ENCODE measurements at places on chromosomes 5 and 9. TPM values are rescaled to one million over a fixed set of nuclear protein-coding genes. Genes with fewer than 3 reads are reported as not detected.
A peak's percentile ranks its signal among the peaks of the same experiment; 100 is the strongest.

Gene GRM6
- not detected for total RNA-seq

DNA sequence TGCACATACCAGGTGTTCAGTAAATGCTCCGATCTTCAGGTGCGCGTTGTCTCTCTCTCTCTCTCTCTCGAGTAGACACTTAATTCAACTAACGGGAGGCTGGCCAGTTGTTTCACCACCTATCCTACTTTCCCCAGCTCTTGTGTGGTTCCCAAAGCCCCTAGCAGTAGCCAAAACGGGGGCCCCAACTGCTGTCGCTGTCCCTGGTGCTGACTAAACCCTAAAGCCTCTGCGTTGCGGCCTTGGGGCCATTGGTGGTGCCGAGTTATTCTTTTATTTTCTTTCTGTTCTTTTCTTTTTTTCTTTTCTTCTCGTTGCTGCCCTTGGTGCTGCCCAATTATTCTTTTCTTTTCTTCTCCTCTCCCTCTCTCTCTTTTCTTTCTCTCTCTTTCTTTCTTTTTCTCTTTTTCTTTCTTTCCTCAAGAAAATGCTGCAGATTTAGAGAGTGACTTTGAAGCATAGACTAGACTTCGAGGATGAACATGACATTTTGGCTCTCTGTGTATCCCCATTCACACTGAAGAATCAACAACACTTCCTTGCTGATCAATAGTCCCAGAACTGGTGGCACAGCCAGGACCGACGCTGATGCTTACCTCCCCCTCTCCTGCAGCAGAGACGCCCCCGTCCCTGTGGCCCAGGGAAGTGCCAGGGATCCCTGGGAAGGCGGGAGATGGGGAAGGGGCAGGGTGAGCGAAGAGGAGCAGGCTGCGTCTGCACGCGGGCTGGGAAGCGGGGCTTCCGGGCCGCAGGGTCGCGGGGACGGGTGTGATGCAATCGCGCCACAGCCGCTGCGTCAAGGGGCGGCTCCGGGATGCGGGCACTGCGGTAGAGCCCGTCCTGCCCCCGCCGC is at the start of gene FBLL1:
Gene FBLL1, plus strand, starts transcription at position 785 of the 853 bp plus-strand sequence. CDS start 200 bp downstream, outside the sequence.
- DNase-seq = peak; percentile 62

GRCh38 chr5:149503006-149503405 is 48.2 kb downstream of the CSNK1A1 start:
- no peak for DNase-seq

DNA sequence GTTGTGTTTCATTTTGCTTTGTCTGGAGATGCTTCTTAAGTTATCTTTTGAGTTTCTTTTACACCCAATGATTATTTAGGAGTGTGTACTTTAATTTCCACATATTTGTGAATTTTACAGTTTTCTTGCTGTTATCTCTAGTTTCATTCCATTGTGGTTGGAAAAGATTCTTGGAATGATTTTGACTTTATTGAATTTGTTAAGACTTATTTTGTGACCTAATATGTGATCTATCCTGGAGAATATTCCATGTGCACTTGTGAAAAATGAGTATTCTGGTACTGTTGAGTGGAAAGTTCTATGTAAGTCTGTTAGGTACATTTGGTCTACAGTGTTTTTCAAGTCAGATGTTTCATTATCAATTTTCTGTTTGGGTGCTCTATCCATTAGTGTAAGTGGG is 24.4 kb upstream of the GRAMD2B start:
- no peak for DNase-seq

GRCh38 chr5:23884405-23885031 is 377.1 kb downstream of the PRDM9 start:
- no peak for DNase-seq

Measured in neural crest cell (in vitro differentiated cells).